Stimulated activated CD8-positive, alpha-beta memory T cell treated with anti-CD3 and anti-CD28 coated beads, Interleukin-7, amount 100 ng/mL, for 1 hour (primary cell): ENCODE measurements at places on chromosomes 13 and 19.

- no peak for DNase-seq
Measured at GRCh38 chr19:46101293-46101692, 23.2 kb downstream of the IGFL3 start.

DNA sequence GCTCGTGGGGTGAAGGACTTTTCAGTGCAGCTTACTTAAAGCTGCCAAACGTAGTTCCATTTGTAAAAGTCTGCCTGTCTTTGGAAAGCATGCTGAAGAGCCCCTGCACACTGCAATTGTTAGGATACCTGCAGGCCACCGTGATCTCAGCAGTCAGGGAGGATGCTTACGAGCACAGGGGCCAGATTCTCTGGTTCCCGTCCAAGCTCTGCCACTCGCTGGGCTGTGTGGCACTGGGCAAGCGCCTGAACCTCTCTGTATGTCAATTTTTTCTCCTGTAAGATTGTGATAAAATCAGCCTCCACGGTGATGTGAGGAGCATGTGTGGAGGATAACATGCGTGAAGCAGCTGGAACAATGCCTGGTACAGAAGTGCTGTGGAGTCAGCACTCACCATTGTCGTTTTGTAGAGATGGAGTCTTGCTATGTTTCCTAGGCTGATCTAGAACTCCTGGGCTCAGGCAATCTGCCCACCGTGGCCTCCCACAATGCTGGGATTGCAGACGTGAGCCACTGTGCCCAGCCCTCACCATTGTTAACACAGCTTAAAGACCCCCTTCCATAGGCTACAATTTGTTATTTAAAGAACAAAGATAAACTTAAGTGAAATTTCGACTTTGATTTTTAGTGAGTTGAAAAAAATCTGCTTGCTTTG lies 3.5 kb downstream of the ADPRHL1 start:
- DNase-seq = no peak

- DNase-seq = no peak
Measured at GRCh38 chr13:109781384-109782065, 4.9 kb downstream of the IRS2 start.

DNA sequence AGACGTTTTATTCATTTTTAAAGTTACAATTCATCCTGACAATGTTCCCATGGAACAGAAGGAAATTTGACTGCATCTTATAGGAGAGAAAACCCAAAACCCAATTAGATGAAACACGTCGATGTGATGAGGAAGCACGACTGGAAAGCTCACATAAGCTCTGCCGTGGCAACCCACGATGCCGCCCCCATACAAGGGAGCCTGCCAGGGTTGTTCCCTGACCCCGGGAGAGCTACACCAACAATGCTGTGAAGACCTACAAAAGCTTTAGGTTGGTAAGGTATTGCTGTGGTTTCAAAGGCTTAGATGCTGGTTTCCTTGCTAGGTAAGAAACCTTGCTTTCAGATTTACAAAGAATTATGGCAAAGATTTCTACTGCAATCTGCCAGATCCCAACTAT lies 393.1 kb downstream of the KLF12 start:
- no peak for DNase-seq

- no peak for DNase-seq
Measured at GRCh38 chr19:33090179-33090578, 9.2 kb downstream of the GPATCH1 start.

- no peak for DNase-seq
Measured at GRCh38 chr13:29648760-29649159, 53.3 kb upstream of the SLC7A1 start.

DNA sequence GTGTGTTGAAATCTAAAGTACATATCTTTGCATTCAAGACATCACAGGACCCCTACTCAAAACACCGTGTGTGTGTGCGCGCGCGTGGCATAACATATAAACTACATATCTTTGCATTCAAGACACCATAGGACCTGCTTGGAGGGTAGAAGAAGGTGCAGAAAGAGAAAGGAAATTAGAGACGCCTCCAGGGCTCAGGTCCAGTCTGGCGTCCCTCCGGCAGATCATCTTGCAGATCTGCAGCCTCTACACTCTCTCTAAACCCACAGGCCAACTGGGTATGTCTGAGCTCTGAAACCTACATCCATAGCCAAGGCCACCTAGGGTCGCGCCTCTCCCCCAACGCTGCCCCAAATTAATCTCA lies 659 bp upstream of the PAFAH1B3 start:
- no peak for DNase-seq

DNA sequence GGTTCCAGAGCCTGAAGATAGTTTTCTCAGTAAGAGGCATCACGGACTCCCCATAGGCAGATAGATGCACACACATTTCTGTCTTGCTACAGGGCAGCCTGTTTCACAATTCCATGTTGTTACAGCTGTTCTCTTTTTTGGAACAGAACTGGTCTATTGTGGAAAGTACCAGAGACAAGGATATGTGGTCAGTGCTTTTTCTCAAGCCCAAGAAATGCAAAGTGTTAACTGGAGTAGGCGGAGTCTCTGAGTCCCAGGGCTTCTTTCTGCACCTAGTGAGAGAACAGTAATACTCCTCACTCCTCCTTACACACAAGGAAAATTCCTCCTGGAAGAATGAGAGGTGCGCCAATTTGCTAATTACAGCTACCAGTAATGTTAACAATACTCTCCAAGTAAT lies 141.6 kb upstream of the ARGLU1 start:
- DNase-seq = no peak

DNA sequence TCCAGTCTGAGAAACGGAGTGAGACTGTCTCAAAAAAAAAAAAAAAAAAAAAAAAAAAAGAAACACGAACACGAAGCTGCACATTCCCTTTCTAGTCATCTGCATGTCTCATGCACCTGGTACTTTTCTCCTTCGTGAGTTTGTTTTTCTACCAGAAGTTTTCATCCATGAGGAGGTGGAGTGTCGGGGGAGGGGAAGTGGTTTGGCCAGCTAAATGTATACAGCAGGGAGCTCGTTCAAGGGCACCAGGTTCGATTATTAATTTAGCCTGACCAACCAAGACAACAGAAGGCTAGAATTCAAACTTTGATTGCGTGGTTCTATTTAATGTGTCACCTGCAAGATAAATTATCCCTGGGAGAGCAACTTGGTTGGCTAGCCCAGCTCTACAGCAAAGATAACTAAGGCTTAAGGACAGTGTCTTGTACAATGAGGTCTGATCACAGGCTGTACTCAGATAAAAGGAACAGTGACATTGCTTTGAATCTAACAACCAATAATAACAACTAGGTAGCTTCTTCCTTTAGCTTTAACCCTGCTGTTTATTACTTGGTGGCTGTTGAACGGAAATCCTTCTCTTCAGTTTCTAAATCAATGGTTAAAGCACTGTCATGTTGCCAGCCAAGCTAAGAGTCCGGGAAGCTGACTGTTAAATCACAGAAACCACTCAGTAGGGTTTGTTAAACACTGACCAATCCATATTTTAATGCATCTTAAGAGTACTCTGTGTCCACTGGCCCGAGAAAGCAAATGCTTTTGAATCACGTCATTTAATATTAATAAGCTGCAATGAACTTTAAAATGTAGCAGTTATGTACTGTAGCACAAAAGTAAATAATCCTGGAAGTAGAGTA lies 98.4 kb upstream of the STARD13 start:
- DNase-seq = no peak

DNA sequence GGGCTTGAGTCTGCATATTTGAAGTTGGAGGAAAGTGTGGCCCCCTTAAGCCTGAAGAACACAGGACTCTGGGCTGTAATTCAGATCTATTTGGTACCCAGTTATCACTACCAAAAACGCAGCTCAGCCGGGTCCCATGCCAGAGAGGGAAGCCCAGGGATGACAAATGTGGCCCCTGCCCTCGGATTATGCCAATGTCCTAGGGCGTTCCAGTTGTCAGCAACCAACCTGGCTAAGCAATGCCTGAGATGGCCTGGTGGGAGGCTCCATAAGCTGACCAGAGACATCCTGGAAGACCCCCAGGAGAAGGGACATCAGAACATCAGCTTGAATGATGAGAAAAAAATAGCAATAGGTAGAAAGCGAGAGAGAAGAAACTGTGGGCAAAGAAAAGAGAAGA lies 79.6 kb upstream of the UQCRFS1 start:
- DNase-seq = no peak

- no peak for DNase-seq
Measured at GRCh38 chr19:41525989-41526388, 50.0 kb upstream of the CEACAM21 start.

GRCh38 chr19:13121551-13122274 lies 3.6 kb downstream of the NACC1 start:
- DNase-seq = no peak

GRCh38 chr13:79988573-79988972 lies 352.4 kb downstream of the SPRY2 start:
- DNase-seq = no peak

- no peak for DNase-seq
Measured at GRCh38 chr19:48239582-48240141, 16.1 kb downstream of the CARD8 start.

- DNase-seq = no peak
Measured at GRCh38 chr19:8320564-8321066, 560 bp downstream of the NDUFA7 start.

GRCh38 chr19:18279266-18279515 lies 2.2 kb downstream of the JUND start:
- no peak for DNase-seq

GRCh38 chr19:46025835-46026234 lies 3.0 kb upstream of the PGLYRP1 start:
- no peak for DNase-seq

DNA sequence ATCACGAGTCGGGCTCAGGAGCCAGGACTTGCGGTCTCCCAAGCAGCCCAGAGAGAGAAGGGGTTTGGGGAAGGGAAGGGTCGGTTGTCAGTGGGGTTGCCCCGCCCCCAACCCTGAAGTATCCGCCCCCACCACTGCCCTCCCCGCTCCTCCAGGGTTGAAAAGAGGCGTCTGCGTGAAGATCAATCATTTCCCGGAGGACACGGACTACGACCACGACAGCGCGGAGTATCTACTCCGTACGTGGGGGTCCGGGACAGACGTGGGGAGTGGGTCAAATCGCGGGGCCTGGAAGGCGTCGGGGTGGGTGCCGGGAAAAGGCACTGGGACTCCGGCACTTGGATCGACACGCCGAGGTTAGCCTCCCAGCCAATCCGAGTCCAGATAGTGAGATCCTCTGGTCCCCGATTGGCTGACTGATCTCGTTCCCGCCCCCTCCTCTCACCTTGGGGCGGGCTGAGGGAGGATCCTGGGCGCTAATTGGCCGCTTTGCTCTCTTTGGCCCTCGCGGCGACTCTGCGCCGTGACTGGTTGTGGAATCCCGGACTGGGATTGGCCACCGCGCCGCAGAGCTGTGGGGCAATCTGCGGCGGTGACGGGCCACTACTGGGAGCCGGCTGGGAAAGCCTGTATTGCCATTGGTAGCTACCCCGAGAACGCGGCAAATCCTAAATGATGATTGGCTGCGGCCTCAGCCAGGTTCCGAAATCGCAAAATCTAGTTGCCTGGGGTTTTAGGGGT lies 13.3 kb upstream of the CACNG6 start:
- no peak for DNase-seq

DNA sequence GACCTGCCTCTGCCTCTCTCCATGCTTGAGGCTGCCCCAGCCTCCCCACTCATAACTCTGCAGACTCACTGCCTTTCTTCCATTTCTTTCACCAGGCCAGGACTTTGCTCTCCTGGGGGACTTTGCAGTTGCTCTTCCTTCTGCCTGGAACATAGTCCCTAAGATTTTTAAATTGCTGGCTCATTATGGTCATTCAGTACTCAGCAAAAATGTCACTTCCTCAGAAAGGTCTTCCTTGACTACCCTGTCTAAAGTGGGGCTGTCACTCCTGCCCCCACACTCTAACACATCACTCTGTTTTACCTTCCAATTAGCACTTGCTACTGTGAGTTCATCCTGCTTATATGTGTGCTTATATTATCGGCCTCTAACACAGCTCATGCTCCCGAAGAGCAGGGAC lies 618.2 kb downstream of the UQCRFS1 start:
- no peak for DNase-seq

GRCh38 chr13:50843257-50844083 lies at the start of gene DLEU7:
DLEU7 (minus strand) TSS chr13:50843692; CDS start chr13:50843646, 46 bp downstream.
- no peak for DNase-seq

GRCh38 chr13:102984210-102984609 lies 82.0 kb downstream of the SLC10A2 start:
- no peak for DNase-seq

DNA sequence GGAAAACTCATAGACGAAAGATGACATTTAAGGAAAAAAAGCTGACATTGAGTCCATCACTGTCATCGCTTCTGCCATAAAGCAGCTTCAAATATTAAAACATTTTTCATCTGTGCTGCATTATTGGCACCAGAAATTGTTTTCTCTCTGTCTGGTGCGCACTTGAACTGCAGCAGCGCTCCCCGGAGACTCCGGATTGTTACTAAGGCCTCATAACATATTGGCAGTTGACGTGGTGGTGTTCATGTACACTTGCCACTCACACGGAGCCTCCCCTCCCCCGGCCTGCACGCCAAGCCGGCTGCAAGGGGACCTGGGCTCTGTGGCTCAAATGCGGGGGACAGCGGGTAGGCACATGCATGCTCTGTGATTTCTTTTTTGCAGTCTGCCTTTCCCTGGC lies 203.2 kb downstream of the TSHZ3 start:
- DNase-seq = no peak

DNA sequence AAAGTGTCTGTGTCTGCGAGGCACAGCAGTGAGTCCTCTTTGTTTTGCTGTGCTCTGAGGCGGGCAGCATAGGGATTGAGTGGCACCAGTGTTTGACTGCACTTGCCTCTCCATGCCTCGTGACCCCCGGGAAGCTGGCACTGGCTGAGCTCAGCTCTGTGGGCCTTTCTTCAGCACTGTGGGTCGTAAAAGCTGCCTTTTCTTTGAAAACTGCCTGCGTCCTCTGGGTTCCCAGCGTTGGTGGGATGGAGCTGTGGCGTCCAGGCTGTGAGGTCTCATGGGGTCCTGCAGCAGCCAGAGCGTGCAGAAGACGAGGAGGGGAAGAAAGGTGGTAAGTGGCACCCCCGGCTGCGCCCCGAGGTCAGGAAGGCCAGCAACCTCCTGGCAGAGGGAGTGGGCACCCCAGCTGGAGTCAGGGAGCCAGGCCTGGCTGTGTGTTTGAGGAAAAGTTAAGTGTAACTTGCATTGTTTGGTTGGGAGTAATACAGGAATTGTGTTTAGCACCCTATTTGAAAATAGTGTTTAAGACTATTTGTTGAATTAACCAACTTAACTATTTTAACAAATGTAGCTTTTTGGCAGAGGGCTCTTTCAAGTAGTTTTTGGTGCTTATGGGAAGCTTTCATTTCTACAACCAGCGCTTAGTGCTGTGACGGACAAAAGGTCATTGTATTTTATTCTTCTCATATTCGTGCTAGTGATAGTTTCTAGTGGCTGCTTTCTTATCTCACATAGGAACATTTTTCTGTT lies 79.3 kb upstream of the TEX29 start:
- no peak for DNase-seq

DNA sequence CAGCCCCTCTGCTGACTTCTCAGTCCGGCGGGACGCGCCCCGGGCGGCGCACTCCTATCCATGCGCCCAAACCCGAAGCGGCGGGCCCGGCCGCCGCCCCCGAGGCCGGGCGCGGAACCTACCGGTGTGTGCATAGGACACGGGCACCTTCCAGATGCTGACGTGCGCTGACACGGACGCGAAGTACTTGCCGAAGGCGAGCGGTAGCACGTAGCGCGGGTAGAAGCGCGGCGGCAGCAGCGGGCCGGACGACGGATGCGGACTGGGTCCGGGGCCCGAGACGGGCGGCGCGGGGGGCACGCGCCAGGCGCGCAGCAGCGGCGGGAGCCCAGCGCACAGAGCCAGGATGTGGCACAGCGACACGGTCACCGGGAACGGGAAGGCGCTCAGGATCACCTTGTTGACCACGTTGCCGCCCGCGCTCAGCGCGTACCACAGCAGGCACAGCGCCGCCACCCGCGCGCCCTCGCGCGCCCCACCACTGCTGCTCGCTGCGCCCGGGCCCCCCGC lies 338 bp downstream of the SLC35E1 start:
- DNase-seq = no peak

GRCh38 chr19:4773047-4773640 lies 18.4 kb upstream of the FEM1A start:
- no peak for DNase-seq
